ENCODE measurements at places on chromosomes 12 and 14. TPM values are rescaled to one million over a fixed set of nuclear protein-coding genes. Genes with fewer than 3 reads are reported as not detected.

ZFHX2 gene
- polyA plus RNA-seq: 2.3 TPM

LUM gene
- 541 TPM for polyA plus RNA-seq

SERPINA9 gene
- polyA plus RNA-seq: not detected

IL22 gene
- polyA plus RNA-seq: not detected

SYNE3 gene
- 6.1 TPM for polyA plus RNA-seq

POU6F1 gene
- polyA plus RNA-seq: 8.5 TPM

GPX2 gene
- not detected for polyA plus RNA-seq

AICDA gene
- polyA plus RNA-seq: 0.32 TPM

NPC2 gene
- 94.8 TPM for polyA plus RNA-seq

KRT73 gene
- not detected for polyA plus RNA-seq

BTG1 gene
- 43.5 TPM for polyA plus RNA-seq

TPH2 gene
- polyA plus RNA-seq: not detected

C1S gene
- 65.9 TPM for polyA plus RNA-seq

CACNA2D4 gene
- 1.3 TPM for polyA plus RNA-seq

POTEG gene
- polyA plus RNA-seq: not detected

KLRD1 gene
- 0.23 TPM for polyA plus RNA-seq

SPSB2 gene
- polyA plus RNA-seq: 5.4 TPM

ARHGDIB gene
- 83.5 TPM for polyA plus RNA-seq

KLRC4 gene
- polyA plus RNA-seq: 0.35 TPM

GPR65 gene
- polyA plus RNA-seq: 0.46 TPM

PLEKHD1 gene
- polyA plus RNA-seq: 0.66 TPM

C14orf39 gene
- 0.79 TPM for polyA plus RNA-seq

TEX52 gene
- polyA plus RNA-seq: 0.67 TPM

VRK1 gene
- 11.3 TPM for polyA plus RNA-seq

PPM1H gene
- polyA plus RNA-seq: 3.6 TPM

FRMD6 gene
- 29.1 TPM for polyA plus RNA-seq

CMA1 gene
- not detected for polyA plus RNA-seq

ESYT1 gene
- polyA plus RNA-seq: 64.1 TPM

POTEM gene
- polyA plus RNA-seq: not detected

FOXN4 gene
- not detected for polyA plus RNA-seq

IGF1 gene
- 28.1 TPM for polyA plus RNA-seq

NEK9 gene
- polyA plus RNA-seq: 75.5 TPM

VRTN gene
- not detected for polyA plus RNA-seq

NPFF gene
- polyA plus RNA-seq: not detected

RAB15 gene
- 25.2 TPM for polyA plus RNA-seq
